ENCODE measurements at places on chromosomes 2 and 18. TPM values are rescaled to one million over a fixed set of nuclear protein-coding genes. Genes with fewer than 3 reads are reported as not detected.

The CCDC150 gene
- 4.2 TPM for total RNA-seq

The CNTNAP5 gene
- total RNA-seq = 0.09 TPM

The CCDC121 gene
- 1.3 TPM for total RNA-seq

The ANKRD30BL gene
- not detected for total RNA-seq

The FBXO11 gene
- total RNA-seq = 49.8 TPM

The CHRNA1 gene
- total RNA-seq = 0.09 TPM

The FEV gene
- total RNA-seq = not detected

The TM4SF20 gene
- not detected for total RNA-seq

The NFATC1 gene
- total RNA-seq = 3.0 TPM

The GREB1L gene
- 1.2 TPM for total RNA-seq

The KIAA2012 gene
- total RNA-seq = not detected

The DHX57 gene
- 23.4 TPM for total RNA-seq

The SOWAHC gene
- total RNA-seq = 2.6 TPM

The PCARE gene
- total RNA-seq = under 0.01 TPM

The IL36B gene
- total RNA-seq = not detected

The L3MBTL4 gene
- total RNA-seq = not detected

The REG3A gene
- not detected for total RNA-seq

The ZNF521 gene
- 78.2 TPM for total RNA-seq

The WNT10A gene
- total RNA-seq = not detected

The GALNT3 gene
- total RNA-seq = 0.09 TPM

The HOXD8 gene
- total RNA-seq = 4.1 TPM

The TWIST2 gene
- 1.6 TPM for total RNA-seq

The DIPK1C gene
- total RNA-seq = not detected

The ARHGAP28 gene
- total RNA-seq = 0.28 TPM

The KCNIP3 gene
- 0.47 TPM for total RNA-seq

The VSNL1 gene
- total RNA-seq = not detected

The DPYSL5 gene
- not detected for total RNA-seq

The ASTL gene
- total RNA-seq = not detected

The WDR43 gene
- 80.2 TPM for total RNA-seq

Measured in endothelial cell of coronary artery (primary cell).